ENCODE measurements at places on chromosomes 6 and 20. TPM values are rescaled to one million over a fixed set of nuclear protein-coding genes. Genes with fewer than 3 reads are reported as not detected.

DNA sequence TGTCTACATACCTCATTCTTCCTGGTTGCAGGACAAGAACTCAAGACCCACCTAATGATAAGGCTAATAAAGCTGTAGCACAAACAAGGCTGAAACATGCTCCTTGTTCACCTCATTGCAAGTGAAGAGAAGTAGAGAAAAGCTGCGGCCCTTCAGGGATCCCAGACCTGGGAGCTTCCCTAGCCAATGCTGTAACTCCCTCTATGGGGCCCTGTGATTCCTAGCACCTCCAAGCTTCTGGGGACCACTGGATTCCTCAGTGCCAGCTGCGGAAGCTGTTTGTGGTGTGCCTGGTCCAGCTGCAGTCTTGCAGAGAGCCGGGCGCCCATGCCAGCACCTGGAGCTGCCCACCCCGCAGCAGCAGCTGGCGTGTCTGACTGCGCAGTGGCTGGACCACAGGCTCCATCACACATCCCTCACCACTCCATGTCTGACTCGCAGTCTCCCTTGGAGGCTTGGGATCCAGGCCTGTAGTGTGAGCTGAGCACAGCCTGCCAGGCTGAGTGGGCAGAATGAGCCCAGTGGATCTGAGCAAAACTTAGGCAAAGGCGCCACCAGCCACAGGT, 737.2 kb upstream of the GJE1 start:
- no peaks in the 10 kb centered on the region for H3K36me3 ChIP-seq
- no peaks in the 10 kb centered on the region for H3K27me3 ChIP-seq
- H3K4me3 ChIP-seq: no peak overlapping the region
- no peaks in the 10 kb centered on the region for H3K4me1 ChIP-seq

Gene EMILIN3
- 0.96 TPM for total RNA-seq

DNA sequence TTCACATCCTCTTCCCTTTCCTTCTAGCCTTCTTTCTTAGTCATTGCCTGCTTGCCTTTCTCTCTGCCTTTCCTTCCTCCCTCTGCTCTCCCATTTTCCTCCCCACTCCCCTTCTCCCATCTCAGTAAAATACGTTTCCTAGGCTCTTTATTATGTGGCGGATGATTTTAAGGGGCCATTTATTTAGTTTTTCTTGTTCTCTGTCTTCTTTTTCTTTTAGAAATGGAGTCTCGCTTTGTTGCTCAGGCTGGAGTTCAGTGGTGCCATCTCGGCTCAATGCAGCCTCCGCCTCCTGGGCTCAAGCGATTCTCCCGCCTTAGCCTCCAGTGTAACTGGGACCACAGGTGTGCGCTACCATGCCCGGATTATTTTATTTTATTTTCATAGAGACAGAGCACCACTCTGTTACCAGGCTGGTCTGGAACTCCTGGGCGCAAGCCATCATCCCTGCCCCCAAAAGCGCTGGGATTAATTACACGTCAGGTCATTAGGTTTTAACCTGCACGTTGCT, 1.5 kb downstream of the MTHFD1L start:
- DNase-seq: no peak
- H3K4me3 ChIP-seq: peak overlapping the region; percentile 91
- no peaks in the 10 kb centered on the region for H3K36me3 ChIP-seq
- H3K4me1 ChIP-seq: peaks cover 7% of the 10 kb centered on the region

DNA sequence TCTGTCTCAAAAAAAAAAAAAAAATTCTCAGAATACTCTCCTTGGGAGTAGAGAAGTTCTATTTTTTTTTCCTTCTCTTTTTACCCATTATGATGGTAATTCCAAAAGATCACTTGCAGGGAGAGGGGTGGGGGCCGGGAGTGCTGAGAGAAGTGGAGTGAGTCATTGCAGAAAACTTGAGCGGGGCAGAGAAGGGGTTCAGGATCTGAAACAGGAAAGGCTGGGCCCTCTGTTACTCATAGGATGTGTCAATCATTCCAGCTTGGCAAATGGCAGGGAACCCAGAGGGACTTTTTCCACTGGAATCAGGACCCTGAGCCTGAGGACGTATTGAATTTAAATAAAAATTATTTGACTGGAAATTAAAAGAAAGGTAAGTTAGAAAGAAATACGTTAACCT, 111.4 kb upstream of the ARMC2 start:
- H3K4me3 ChIP-seq: no peak overlapping the region
- no peak overlapping the region for H3K27ac ChIP-seq
- peaks cover 3% of the 10 kb centered on the region for H3K27me3 ChIP-seq
- no peak for DNase-seq

Gene NKX2-4
- total RNA-seq: not detected

Gene CDSN
- total RNA-seq: not detected

Gene OPRM1
- not detected for total RNA-seq

DNA sequence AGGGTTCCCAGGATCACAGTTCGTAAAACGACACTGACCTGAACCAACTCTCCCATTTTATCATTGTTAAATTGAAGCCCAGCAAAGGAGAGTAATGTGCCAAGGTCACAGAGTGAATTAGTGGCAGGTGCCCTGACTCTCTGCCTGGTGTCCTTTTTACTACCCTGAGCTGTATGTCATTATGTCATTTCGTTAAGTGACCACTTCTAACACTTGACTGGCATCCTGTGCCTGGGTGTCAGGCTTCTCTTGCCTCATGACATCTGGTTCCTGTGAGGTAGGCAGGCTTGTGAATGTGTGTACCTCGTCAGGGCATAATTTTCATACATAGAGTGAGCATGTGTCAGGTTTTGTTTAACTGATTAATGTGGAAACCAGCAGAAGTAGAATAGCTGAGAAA, 48.6 kb downstream of the RALY start:
- H3K36me3 ChIP-seq: peaks cover 8% of the 10 kb centered on the region
- H3K4me1 ChIP-seq: peaks cover 34% of the 10 kb centered on the region
- no peak for DNase-seq
- H3K27ac ChIP-seq: no peak overlapping the region

DNA sequence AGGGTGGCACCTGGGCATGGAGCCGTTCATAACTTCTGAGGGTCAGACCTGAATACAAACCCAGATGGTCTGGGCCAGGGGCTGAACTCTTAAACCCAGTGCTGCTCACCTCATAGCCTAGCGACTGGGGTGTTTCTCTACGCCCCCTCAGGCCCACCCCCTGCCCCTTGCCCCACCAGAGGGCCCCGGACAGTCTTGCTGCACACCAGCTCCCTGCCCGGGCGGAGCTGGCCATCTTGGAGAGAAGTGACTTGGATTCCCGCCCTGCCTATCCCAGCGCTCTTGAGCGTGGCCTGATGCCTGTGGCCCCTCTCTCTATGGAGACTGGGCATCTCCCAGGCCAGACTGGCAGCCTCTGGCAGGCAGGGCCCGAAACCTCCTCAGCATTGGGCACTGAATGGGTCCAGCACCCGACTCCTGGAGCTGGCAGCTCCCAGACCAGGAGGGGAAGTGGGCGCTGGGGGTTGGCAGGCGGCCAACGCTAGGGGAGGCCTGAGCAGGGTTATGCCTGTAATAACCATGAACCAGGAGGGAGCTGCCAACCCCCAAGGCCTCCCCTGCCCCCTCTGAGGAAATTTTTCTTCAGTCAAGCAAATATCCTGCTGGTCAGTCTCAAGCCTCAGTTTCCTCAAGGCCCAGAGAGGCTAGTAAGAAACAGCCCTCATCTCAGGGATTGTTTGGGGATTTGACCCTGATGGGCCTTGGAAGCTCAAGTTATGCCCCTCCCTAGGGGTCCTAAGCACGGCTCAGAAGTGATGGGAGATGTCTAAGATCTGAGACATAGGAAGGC, 169.5 kb downstream of the VEGFA start:
- H3K36me3 ChIP-seq: no peaks in the 10 kb centered on the region
- no peak overlapping the region for H3K4me3 ChIP-seq
- no peak overlapping the region for H3K27ac ChIP-seq

Gene BICRAL
- total RNA-seq: 13.2 TPM

DNA sequence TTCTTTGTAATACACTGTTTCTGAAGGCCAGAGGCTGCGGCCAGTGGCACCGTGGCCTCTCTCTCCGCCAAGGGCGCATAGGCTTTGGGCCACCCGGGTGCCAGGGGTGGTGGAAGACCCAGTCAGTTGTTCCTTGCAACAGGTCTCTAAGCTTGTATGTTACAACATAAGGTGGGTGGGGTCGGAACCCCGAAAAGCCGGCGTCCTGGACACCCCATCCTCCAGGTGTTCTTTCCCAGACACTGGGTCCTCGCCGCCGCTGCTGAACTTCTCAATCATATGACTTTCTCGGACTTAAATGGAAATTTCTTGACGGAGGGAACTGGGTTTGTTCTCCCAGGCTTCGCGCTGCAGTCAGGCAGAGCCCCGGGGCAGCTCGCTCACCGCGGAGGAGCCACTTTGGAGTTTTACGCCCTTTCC, 983 bp upstream of the KCNQ5 start:
- H3K36me3 ChIP-seq: no peaks in the 10 kb centered on the region
- H3K4me3 ChIP-seq: peak overlapping the region; percentile 64

DNA sequence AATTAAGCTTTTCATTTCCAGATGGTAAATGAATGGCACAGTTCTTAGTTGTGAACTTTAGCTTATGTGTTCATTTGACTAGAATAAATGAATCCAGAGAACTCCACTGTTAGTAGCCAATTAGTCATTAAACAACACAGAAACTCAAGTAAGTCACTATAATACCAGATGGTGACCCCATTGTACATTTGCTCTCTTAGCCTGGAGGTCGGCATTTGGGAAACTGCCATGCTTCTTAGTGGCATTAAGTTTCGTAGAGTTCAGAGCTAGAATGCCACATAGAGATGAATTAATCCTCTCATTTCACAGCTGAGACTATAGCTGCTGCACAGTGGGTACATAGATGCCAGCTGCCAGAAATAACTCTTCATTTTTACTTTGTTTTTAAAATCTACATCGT, 10.8 kb upstream of the DTNBP1 start:
- H3K27ac ChIP-seq: no peak overlapping the region
- H3K4me3 ChIP-seq: no peak overlapping the region
- peaks cover 6% of the 10 kb centered on the region for H3K4me1 ChIP-seq
- no peak for DNase-seq
- H3K27me3 ChIP-seq: peaks cover 56% of the 10 kb centered on the region
- H3K36me3 ChIP-seq: no peaks in the 10 kb centered on the region

DNA sequence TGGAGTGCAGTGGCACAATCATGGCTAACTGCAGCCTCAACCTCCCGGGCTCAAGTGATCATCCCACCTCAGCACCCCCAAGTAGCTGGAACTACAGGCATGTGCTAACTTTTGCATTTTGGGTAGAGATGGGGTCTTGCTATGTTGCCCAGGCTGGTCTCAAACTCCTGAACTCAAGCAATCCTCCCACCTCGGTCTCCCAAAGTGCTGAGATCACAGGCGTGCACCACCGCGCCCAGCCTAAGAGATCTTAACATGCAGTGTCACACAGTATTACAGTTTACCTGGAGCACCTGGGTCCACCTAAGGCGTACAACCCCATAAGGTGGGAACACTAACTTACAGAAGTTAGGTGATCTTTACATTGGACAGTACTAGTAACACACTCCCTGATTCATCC, 29.5 kb downstream of the TMEM242 start:
- DNase-seq: no peak
- no peaks in the 10 kb centered on the region for H3K27me3 ChIP-seq
- peaks cover 1% of the 10 kb centered on the region for H3K4me1 ChIP-seq
- H3K4me3 ChIP-seq: no peak overlapping the region
- peaks cover 5% of the 10 kb centered on the region for H3K36me3 ChIP-seq

DNA sequence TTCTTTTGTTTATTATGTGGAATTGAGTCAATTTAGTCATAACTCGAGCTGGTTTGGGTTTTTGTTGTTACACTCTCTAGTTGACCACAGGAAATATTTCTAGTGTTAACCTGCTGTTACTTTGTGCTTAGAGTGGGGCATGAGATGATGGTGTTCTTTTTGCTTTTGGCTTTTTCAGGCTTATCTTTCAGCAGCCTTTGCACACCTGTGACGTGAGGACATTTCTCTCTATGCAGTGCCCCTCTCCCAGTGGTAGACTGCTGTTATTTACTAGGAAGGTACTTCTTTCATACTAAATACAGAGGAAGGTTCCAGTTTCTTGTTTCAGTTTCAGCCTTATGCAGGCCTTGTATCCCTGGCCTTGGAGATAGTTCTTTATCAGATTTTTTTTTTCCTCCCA, 766.8 kb upstream of the MAN1A1 start:
- no peaks in the 10 kb centered on the region for H3K36me3 ChIP-seq
- no peak overlapping the region for H3K27ac ChIP-seq
- no peaks in the 10 kb centered on the region for H3K4me1 ChIP-seq
- no peak overlapping the region for H3K4me3 ChIP-seq

Gene PRKN
- 4.6 TPM for total RNA-seq

Gene SPATA25
- 4.2 TPM for total RNA-seq

DNA sequence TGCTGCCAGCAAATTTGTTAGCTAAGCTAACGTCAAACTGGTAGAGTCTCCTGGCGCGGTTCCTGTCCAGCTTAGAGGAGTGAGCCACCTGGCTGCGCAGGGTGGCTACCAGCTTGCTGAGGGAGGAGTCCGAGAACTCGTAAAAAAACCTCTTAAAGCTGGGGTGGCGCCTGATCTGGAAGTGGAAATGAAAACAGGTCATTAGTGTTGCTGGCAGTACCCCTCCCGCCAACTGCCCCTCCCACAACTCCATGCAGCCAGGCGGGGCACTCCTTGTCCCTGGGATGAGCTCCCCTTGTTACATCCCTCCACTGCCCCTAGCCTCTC, 17.3 kb downstream of the BNIP5 start:
- peaks cover 2% of the 10 kb centered on the region for H3K4me1 ChIP-seq
- no peak for DNase-seq
- H3K27ac ChIP-seq: no peak overlapping the region
- no peak overlapping the region for H3K4me3 ChIP-seq

Gene BMP2
- total RNA-seq: 17.6 TPM

Gene LY6G5B
- total RNA-seq: 30.6 TPM
